ENCODE measurements at places on chromosomes 2 and 18. TPM values are rescaled to one million over a fixed set of nuclear protein-coding genes. Genes with fewer than 3 reads are reported as not detected.

GRCh38 chr18:26579941-26580618, 31.7 kb upstream of the KCTD1 start:
- no peak for DNase-seq

The SPTBN1 gene
- total RNA-seq, result 217 TPM

DNA sequence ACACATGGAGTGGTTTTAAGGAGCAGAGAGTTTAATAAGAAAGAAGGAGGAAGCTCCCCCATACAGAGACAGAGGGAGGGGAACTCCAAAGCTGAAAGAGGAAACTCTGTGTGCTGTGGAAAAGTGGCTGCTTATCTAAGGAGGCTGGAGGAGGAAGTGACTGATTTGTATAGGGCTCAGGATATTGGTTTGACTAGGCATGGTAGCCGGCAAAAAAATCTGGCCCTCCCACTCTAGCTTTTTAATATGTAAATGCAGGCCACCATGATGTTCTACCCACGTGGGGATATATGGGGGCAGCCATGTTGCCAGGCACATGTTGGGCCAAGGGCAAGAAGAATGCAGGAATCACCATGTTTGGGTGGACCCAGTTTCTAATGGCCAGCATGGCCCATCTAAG, 64.3 kb downstream of the HNMT start:
- no peak for DNase-seq

DNA sequence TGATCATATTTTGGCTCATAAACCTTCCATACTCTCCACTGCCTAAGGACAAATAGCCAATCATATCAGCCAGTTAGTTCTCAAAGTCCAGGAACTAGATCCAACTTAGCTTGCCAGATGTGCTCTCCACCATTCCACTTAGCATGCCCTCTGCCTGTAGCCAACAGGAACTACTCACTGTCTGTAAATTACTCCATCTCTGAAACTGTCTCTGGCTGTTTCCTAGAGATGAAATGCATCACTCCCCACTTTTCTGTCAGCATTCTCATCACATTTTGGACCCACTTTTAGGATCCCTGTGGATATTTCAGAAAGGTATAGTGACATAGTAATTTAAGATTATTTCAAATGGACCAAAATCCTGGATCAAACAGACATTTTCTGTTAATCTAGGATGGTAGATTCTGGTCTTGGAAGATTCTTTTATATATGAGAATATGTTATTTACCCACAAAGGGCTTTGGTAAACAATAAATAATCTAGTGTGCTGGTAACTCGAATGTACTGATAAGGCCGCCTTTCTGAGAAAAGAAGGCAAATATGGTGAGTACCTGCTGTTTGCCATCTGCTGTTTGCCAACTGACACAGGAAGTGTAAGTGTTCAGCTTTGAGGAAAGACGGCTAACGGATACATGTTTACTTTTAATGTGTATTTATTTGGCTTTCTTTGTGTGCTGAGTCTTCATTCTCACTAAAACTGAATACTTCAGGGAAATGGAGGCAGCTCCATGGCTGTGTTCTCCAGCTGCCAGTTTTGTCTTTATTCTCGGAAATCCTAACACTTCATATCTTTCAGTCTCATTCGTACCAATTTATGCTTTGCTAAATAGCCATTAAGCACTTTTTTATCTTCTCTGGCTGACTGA, 79.5 kb downstream of the EVA1A start:
- no peak for DNase-seq

DNA sequence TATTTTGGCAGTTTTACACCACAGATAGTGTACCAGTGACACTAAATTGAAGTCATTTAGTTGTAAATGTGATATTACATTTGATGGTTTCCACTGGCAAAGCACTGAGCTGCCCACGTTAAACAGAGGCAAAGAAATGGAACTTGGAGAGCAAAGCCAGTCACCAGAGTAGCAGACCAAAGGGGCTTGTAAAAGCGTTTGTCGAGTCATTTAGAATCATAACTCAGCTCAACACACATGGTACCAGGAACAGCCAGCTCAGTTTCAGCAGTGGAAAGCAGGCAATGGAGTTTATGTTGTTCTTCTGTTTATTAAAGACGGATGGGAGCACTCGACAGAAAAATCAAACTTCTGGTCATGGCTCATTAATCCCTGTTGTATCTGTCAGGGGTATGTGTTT, 91.2 kb downstream of the POU3F3 start:
- DNase-seq, result no peak

- DNase-seq, result no peak
Measured at GRCh38 chr2:8652774-8653426, 29.0 kb upstream of the ID2 start.

The FKBP1B gene
- total RNA-seq, result 22.0 TPM
